ENCODE measurements at places on chromosomes 1 and 21.

- no peak for DNase-seq
Measured at GRCh38 chr1:41657679-41658295, 173.3 kb upstream of the EDN2 start.

DNA sequence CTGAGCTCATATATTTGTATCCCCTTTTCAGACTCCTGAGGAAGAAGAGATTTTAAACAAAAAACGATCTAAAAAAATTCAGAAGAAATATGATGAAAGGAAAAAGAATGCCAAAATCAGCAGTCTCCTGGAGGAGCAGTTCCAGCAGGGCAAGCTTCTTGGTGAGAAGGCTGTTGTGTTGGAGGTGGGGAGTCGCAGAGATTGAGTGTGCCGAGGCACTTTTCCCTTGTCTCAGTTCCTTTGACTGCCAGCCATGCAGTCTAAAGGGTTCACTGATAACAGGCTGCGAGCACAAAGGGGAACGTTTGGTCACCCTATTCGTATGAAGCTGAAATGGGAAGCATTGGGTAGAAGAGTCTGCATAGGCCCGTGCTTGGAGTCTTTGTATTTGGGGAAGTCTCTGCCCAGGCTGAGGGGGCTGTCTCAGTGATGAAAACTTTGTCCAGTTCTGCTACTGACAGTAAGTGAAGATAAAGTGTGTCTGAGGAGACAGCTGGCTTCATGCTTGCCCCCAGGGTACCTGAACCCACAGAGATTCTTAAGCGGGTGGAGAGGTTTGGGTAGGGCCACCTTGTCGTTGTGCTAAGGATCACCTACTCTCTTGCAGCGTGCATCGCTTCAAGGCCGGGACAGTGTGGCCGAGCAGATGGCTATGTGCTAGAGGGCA lies 2.8 kb downstream of the RPS8 start:
- no peak for DNase-seq

DNA sequence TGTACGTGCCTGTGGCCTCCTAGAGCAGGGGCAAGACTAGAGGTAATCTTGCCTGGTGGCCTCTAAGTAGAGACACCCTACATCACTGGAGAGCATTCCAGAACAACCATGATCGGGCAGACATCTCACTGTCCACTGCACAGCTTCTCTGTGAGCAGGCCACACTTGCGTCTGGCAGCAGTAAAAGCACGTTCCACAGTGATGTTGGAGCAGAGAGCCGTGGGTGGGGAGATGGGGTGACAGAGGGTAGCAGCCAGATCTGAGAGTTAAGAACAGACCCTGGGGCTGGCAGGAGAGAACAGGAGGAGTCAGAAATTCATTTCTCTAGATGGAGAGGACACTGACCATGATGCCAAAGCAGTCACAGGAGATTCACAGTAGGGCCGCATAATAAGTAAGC lies 293.0 kb downstream of the HHAT start:
- DNase-seq, result no peak

GRCh38 chr1:225745273-225745672 lies 32.4 kb upstream of the SRP9 start:
- DNase-seq, result no peak

- no peak for DNase-seq
Measured at GRCh38 chr1:232249339-232249738, 380.6 kb downstream of the SIPA1L2 start.

GRCh38 chr1:226664413-226665101 lies 74.5 kb downstream of the ITPKB start:
- peak; percentile 84 for DNase-seq

- peak; percentile 14 for DNase-seq
Measured at GRCh38 chr1:29043274-29043965, 80.3 kb downstream of the TMEM200B start.

- no peak for DNase-seq
Measured at GRCh38 chr1:56258371-56258770, 321.0 kb downstream of the PLPP3 start.

DNA sequence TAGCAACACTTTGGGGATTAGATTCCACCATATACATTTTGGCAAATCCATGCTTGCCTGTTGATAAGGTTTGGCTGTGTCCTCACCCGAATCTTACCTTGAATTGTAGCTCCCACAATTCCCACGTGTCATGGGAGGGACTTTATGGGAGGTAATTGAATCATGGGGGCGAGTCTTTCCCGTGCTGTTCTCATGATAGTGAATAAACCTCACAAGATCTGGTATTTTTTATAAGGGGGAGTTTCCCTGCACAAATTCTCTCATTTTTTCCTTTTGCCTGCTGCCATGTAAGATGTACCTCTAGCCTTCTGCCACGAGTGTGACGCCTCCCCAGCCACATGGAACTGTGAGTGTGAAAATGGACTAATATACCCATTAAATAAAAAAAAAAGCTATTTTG lies 265.3 kb downstream of the MRPL39 start:
- no peak for DNase-seq

DNA sequence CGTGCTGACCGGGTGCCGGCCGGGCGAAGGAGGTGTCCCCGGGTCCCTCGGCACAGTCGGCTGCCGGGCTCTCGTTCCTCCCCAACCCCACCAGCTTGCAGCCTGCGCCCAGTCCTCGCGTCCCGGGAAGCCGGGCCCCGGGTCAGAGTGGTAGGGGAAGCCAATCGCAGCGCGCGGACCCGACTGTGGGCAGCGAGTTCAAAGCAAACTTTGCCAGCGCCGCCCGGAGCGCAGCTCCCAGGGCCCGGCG lies 328 bp downstream of the MYCL start:
- DNase-seq, result no peak
